ENCODE measurements at places on chromosomes 16 and 17.

- DNase-seq, result peak; percentile 84
These were observed 215.4 kb downstream of the SOX9 start for GRCh38 chr17:72336026-72336803.

GRCh38 chr17:64778240-64779097 lies 116.4 kb upstream of the SMURF2 start:
- no peak for DNase-seq

DNA sequence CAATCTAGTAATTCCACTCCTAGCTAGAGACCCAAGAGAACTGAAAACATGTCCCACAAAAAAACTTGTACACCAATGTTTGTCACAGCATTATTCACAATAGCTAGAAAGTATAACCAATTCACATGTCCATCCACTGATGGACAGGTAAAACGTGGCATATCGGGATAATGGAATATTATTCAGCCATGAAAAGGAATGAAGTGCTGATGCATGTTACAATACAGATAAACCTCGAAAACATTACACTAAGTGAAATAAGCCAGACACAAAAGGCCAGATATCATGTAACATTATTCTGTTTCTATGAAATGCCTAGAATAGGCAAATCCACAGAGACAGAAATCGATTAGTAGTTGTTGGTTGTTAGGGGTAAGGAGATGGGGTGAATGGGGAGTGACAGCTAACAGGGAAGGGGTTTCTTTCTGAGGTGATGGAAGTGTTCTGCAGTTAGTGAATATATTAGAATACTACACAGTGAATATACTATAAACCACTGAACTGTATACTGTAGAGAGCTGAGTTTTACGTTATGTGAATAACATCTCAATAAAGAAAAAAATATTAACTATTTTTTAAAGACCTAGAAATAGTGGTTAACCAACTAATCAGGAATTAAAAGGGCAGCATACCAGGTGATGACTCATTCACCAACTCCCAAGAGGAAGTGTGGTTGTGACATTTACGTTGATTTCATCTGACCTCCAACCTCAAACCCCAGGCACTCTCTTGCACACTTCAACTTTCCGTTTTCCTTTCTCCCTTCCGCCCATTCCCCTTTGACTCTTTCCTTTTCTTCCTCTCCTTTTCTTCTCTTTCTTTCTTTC lies 48.6 kb downstream of the GAS7 start:
- DNase-seq, result peak; percentile 82

- no peak for DNase-seq
These were observed 13.5 kb downstream of the ACTG1 start for GRCh38 chr17:81498953-81499600.

- no peak for DNase-seq
These were observed 157.2 kb downstream of the MYO1D start for GRCh38 chr17:32719689-32720088.

All from retinal pigment epithelial cell (primary cell).